ENCODE measurements at places on chromosomes 1 and 21.

DNA sequence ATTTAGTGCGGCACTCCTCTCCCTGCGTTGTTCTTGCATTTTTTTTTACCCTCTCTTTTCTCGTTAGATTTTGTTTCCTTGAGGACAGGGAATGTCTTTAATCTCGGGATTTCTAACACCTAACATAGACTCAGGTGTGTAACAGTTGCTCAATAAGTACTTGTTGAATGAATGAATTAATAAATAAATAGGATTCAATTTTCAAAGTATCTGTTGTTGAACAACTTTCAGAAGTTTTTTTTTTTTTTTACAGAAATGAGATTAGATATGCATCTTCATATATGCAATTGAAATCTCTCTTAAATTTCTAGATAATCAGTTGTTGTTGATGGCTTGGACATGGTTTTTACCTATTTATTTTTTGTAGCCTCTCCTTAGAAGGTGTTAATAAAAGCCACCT, 83.1 kb downstream of the ROR1 start:
- no peak for DNase-seq

GRCh38 chr1:24727501-24728216, 17.6 kb upstream of the CLIC4 start:
- peak; percentile 86 for DNase-seq

- DNase-seq: peak; percentile 73
These were observed 104.0 kb downstream of the ROR1 start for GRCh38 chr1:63877816-63878215.

- no peak for DNase-seq
These were observed 25.2 kb downstream of the LAMC1 start for GRCh38 chr1:183048087-183049085.

DNA sequence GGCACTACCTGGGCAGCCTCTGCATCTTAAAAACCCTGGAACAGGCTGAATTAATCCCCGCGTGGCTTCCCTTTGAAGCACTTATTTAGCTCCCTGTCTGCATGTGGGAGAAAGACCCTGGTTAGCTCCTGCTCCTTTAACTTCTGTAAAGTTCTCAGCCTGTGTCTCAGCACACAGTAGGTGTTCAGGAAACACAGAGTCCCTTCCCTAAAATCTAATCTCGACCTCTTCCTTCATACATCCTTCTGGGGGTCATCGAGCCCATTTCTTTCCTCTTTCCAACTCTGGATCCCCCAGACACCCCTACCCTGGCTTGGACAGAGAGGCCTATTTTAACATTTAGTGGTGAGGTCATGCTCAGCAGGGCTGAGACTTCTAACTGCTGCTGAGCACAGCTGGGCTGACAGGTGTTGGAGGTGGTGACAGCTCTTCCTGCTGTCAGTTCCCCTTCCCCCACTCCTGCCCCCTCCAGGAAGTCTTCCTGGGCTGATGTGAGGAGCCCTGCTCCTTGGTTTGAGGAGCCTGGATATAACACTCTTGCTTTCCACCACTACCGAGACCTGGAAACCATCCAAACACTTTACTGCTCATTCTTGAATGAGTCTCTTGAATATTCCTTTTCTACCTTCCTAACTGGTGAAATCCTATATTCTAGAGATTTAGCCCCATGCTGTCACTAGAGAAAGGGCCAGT, 5.3 kb downstream of the E2F2 start:
- no peak for DNase-seq

DNA sequence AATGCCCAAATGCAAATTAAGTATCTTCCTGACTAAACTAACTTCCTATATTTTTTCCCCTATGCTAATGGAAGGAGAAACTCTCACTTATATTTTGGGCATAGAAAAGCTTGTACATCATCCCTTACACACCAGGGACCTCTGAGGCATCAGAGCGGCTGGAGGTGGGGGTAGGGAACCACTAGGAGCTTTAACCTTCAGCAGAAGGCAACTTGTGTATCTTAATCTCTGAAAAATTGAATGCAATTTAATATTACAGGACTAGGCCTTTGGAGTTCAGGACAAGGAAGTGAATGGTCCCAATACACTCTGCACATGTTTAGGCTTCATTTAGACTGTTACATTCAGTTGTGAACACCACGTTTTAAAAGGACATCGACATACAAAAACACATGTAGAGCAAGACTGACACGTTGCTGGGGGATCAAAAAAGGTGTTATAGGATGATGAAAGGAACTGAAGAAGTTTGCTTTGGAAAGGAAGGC, 85.9 kb downstream of the NAV1 start:
- no peak for DNase-seq

DNA sequence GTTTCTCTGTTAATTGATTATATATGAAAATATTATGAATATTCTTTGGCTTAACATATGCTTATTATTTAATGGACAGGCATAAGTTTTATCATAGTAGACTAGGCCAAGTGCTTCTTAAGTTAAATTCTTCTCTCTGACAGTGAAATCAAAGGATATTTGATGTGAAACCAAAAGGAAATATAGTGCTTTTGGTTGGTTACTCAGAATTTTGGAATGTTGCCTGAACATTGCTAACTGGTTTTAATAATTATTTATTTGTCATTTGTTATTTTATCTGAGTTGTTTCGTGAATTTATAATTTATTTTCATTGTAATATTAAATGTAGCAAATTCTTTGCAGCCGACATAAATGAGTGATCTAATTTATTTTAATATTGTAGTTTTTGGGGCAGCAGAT, 18.3 kb downstream of the HOOK1 start:
- no peak for DNase-seq

All from HCEC 1CT (cell line).